Stimulated activated CD8-positive, alpha-beta memory T cell treated with anti-CD3 and anti-CD28 coated beads, Interleukin-2, amount 100 ng/mL, for 1 hour (primary cell): ENCODE measurements at places on chromosomes 7 and 10.

DNA sequence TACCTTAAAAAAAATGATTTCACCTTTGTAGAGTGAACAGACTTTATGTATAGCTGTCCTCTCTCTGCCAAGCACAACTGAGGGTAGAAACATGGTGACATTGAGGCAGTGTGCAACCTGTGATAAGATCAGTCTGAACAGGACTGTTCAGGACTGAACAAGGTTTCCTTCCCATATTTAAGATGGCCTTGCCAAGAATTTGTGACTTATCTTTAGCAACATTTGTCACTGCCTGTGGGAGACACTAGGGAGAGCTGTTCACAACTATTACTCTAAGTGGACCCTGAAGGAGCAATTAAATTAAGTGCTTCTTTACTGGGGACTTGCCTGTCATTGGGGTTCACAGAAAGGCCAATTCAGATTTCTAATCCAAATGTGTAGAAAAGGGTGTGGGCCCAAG, 6.7 kb downstream of the OR13A1 start:
- DNase-seq: no peak

DNA sequence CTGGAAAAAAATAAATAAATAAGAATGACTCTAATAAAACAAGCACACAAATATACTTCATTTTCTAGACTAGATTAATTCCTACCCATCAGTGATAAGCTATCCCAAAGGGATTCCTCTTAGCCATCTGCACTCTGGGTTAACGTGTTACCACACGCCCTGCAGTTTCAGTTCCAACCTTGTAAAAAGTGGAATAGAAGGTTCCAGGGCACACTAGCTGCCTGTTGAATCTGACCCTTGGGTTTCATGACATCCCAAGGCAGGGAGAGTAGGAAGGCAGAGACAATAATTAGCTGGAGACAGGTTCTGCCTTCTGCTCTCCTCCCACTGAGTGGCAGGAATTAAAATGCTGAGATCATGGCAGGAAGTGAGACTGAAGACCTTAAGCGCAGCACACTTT, 33.5 kb downstream of the SLC37A3 start:
- no peak for DNase-seq

DNA sequence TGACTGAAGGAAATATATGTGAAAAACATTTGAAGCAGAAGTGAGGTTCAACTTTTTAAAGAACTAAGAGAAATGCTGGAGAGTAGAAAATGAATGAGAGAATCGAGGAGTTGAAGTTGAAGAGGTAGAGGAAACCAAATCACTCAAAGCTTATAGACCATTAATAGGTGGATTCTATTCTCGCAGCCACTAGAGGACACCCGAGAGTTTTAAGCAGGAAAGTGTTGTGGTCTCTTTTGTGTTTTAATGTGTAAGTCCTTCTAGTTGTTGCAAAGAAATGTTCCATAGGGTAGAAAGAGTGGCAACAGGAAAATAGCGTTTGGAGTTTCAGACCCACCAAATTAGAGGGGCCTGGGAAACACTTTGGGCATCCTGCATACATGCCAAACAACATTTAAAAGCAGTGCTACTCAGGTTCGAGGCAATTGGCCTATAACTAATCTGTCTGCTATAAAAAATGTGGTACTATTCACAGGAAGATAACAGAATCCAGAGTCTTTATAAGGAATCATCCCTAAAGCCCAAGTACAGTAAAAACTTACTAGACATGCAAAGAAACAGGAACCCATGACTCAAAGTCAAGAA, 75.3 kb upstream of the TAS2R16 start:
- DNase-seq: no peak

GRCh38 chr10:8898745-8899330, 844.4 kb downstream of the GATA3 start:
- DNase-seq: no peak

- no peak for DNase-seq
Observed at GRCh38 chr10:34207343-34207742, 607.8 kb downstream of the PARD3 start.

- DNase-seq: no peak
Observed at GRCh38 chr7:155962191-155962967, 150.1 kb upstream of the SHH start.

- DNase-seq: no peak
Observed at GRCh38 chr7:131186816-131187215, 140.9 kb upstream of the MKLN1 start.
